ENCODE measurements at places on chromosomes 6 and 20.

DNA sequence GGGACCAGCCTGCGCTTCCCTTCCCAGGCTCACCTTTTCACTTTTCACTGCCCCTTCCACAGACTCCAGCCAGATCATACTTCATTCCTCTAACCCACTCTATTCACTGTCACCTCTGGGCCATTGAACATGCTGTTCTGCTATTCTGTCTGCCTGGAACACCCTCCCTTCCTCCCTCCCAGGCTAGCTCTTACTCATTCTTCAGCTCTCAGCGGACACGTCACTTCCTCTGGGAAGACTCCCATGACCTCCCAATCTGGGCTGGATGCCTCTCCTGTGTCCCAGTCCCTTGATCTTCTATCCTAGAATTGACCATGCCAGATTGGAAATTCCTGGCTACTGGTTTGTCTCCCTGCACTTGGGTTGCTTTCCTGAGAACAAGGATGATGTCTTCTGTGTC is 5.0 kb downstream of the SLC12A5 start:
- no peak for DNase-seq

DNA sequence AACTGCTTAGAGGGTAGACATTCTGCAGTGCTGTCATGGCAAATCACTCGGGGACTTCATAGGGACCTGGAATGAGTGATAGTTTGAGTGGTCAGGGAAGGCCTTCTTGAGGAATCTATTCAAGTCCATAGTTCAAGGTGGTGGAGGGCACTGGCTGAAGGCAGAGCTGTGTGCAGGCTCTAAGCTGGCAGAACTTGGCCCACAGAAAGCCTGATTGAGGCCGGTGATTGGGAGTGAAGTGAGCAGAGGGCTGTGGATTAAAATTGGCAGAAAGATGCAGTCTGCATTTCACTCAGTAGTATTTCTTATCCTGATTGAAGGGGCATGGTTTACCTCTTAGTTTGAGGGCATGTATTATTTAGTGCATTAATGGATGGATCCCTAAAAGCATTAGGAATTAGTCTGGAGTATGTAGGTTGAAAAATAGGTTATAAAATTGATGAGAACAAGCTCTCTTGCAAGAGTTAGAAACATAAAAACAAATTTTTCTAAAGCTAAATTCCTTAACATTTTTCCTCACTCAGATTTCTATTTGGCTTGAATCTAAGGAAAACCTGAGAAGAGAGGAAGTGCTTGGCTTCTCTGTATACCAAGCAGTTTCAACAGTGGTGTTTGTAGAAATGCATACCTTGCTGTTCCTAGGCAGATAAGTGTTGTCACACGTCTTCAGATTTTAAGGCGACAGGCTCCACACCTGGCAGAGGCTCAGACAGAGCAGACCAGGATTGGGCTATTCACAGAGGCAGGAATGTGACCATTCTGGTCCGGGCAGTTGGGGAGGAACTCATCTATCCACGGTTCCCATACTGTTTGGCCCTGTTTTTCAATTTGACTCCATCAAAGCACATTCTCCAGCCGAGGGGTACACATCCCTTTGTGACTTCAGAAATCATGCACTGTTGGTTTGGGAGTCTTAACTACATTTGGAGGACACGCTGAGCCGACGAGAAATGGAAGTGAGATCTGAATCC is 45.2 kb downstream of the UTRN start:
- DNase-seq = peak; percentile 60

GRCh38 chr6:51322505-51322904 is 503.8 kb downstream of the TFAP2B start:
- DNase-seq = no peak

DNA sequence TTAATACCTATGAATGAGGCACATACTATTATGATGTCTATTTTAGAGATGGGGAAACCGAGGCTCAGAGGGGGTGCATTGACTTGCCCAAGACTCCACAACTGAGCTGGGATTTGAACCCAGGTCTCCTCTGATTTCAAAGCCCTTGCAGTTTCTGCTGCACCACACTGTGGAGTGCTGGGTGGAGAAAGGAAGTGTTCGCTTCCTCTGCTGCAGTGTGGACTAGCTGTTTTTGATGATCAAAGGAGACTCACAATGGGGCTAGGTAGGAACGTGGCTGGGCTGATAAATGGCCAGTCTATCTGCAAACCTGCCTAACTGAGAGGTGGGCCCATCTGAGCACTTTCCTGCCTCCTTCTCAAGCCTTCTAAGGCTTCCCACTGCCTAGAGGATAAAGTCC is 87.2 kb downstream of the CD40 start:
- DNase-seq = no peak

DNA sequence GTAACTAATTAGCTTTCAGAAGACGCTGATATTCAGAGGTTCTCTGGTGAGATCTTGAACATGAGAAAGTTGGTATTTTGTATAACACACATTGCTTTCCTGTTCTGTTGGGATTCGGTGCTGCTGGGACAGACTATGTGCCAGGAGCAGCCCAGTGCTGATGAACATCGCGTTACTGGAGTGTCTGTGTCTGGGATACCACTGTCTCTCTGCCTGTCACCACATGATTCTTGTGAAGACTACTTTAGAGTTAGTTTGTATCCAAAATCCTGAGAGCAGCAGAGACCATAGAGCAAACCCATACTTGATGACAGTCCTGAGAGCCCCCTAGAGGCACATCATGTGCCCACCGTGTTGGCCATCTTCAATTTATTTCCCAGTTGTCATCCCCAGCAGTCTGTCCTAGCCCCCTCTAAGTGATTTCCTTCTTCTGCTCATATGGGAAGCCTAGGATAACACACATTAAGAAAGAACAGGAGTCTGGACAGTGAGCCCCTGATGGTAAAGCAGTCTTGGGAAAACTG is 41.8 kb upstream of the TINAG start:
- no peak for DNase-seq

GRCh38 chr20:9241232-9241692 is 172.4 kb downstream of the PLCB4 start:
- no peak for DNase-seq

DNA sequence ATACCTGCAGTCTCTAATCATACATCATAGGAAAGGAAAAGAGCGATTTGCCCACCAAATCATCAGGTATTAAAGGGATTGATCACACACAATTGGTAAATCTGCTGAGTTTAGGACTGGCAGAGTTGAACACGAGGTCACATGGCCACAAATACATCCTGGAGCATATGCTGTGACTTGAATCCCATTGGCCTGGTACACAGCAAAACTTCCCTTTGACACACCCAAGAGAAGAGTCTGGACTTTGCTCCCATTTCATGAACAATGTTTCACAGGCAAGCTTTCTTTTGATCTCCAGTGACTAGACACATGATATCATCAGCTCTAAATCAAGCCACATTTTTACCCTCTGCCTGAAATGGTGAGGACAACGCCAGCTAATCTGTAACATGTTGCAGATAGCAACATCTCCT is 117.9 kb downstream of the ISM1 start:
- no peak for DNase-seq

DNA sequence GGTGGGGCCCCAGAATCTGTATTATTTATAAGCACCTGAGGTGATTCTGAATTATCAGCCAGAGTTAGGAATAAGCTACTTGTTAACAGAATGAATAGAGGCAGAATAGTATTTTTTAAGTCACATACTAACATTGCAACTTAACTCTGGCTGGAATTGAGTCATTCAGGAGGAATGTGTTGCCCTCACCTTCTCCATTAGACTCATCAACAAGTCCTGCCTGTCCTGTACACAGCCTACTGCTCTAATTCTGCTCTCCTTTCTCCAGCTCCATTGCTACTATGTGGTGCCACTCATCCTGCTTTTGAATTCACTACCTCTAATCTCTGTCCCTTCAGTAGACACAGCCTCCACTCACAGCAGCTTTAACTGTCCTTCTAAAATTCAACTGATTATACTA is 669.4 kb downstream of the DHX35 start:
- DNase-seq = no peak

GRCh38 chr6:113370508-113371502 is 486.3 kb upstream of the MARCKS start:
- DNase-seq = no peak

- DNase-seq = no peak
Observed at GRCh38 chr6:3450888-3451287, 6.0 kb downstream of the SLC22A23 start.

- no peak for DNase-seq
Observed at GRCh38 chr20:62925420-62926228, 681 bp downstream of the DIDO1 start.

GRCh38 chr6:151051164-151051563 is 185.7 kb downstream of the MTHFD1L start:
- DNase-seq = no peak

- no peak for DNase-seq
Observed at GRCh38 chr6:6125495-6125894, 118.8 kb upstream of the NRN1 start.

DNA sequence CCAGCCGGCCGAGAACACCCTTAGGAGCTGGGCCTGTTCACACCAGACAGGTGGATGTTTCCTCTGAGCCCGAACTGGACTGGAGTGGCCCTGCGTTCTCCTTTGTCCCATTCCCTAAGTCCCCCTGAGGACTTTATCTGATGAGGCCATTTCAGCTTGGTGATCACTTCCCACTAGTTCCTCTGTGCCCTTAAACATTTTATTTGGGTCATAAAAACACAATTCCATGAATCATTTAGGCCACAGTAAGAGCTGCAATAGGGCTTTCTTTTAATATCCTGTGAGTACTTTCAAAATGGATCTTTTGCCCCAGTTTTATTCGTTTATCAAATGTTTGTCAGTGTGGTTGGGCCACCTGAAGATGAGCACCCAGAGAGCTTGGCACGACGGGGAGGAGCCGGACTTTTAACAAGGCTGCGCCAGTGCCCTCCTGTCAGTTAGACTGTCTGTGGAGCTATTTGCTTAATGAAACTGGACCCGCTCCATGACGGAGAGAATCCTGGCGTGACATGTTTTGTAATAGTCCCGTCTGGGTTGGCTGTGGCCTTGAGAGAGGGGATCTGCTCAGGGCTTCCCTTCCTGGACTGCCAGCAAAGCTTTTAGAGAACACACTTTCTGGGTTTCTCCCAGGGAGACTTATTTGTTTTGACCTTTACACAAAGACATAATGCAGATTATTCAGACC is 53.5 kb downstream of the ZDHHC14 start:
- DNase-seq = no peak

GRCh38 chr20:63309261-63310071 is 16.5 kb downstream of the COL20A1 start:
- peak; percentile 79 for DNase-seq

DNA sequence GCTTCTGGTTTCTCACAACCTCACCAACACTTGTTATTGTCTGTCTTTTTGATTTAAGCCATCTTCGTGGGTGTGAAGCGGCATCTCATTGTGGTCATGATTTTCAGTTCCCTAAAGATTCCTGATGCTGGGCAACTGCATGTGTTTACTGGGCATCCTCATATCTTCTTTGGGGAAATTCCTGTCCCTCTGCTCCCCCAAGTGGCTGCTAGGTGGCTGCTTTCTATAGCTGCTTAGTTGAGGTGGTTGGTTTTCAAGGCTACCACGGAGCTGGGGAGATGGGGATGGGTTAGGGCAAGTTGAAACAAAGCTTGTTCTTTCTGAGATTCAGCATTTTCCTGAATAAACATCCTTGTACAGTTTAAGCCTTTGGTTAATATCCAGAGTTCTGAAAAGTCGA is 403.9 kb upstream of the SULF2 start:
- DNase-seq = no peak

DNA sequence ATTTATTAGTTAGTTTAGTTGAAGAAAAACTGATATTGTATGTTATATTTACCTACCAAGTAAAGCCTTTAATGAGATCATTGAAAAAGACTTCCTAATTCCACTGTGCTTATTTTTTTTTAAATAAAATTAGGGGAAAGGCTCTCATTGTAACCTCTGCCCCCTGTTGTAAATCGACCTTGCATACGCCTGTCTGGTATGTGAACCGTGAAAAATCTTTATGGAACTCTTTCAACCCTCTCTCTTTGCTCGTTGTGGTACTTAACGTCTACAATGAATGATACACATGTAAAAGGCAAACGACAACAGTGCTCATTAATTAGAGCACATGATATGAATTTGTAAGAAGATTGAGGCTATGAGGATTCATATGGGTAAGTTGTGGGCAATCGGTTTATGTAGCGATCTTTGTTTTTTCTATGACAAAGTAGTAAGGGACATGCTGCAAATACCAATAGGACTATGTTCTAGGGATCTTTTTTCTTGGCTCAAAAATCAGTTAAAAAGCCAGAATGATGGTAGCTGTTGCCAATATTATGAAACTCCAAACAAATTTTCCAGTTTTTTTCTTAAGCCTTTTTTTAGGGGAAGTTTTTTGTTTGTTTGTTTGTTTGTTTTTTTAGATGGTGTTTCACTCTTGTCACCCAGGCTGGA is 119.0 kb upstream of the MCHR2 start:
- no peak for DNase-seq

GRCh38 chr6:123393331-123393730 is 243.4 kb downstream of the TRDN start:
- DNase-seq = no peak

- no peak for DNase-seq
Observed at GRCh38 chr6:3039384-3039783, 28.9 kb upstream of the RIPK1 start.

GRCh38 chr20:22568872-22569344 is 15.5 kb downstream of the FOXA2 start:
- DNase-seq = no peak

DNA sequence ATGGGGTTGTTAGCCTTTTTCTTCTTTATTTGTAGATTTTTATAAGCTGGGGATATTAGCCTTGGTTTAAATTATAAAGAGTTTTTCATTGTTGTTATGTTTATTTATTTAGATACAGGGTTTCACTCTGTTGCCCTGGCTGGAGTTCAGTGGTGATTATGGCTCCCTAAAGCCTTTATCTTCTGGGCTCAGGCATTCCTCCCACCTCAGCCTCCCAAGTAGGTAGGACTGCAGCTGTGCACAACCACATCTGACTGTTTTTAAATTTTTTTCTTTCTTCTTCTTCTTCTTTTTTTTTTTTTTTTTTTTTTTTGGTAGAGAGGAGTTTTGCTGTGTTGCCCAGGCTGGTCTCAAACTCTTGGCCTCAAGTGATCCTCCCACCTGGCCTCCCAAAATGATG is 80.9 kb downstream of the UBE3D start:
- DNase-seq = no peak

- no peak for DNase-seq
Observed at GRCh38 chr6:79756496-79756895, 125.4 kb downstream of the SH3BGRL2 start.

- no peak for DNase-seq
Observed at GRCh38 chr6:117956386-117956785, 49.3 kb downstream of the SLC35F1 start.

- DNase-seq = no peak
Observed at GRCh38 chr6:34070315-34071135, 75.4 kb downstream of the GRM4 start.

DNA sequence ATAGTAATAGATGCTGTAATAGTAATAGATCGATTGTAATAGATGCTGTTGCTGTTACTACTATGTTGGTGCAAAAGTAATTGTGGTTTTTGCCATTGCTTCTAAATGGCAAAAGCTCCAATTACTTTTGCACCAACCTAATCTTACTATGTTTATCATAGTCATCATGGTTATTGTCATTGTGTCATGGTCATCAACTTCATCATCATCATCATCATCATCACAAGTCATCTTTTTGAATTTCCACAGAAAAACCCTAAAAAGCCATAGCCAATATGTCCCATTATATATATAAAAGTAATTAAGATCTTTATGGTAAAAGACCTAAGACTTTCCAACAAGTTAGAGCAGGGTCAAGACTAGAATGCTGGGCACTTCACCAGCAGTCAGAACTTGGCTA is 435.1 kb upstream of the MARCKS start:
- no peak for DNase-seq

GRCh38 chr6:54053881-54054391 is 57.3 kb upstream of the MLIP start:
- DNase-seq = peak; percentile 39

GRCh38 chr6:16521528-16521927 is 239.7 kb downstream of the ATXN1 start:
- DNase-seq = no peak

Data from mesothelial cell of epicardium (in vitro differentiated cells).